ENCODE measurements at places on chromosomes 16 and 17.

- DNase-seq = no peak
Observed at GRCh38 chr17:35299135-35299534, 56.3 kb downstream of the SLFN5 start.

DNA sequence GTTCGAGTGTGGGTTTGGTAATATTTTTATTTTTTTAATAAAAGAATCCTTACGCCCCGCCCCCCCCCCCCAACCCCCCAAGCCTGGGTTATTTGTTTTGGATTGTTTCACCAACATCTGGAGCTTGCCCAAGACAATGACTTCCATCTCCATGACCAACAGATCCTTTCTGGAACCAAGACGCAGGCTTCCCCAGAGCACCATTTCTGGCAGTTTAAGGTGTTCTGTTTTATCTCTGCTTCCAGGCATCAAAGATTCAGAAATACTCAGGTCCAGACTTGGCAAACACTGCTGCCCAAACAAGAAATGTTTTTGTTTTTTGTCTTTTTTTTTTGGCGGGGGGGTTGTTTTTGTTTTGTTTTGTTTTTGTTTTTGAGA, 56.1 kb downstream of the PLXDC1 start:
- no peak for DNase-seq

DNA sequence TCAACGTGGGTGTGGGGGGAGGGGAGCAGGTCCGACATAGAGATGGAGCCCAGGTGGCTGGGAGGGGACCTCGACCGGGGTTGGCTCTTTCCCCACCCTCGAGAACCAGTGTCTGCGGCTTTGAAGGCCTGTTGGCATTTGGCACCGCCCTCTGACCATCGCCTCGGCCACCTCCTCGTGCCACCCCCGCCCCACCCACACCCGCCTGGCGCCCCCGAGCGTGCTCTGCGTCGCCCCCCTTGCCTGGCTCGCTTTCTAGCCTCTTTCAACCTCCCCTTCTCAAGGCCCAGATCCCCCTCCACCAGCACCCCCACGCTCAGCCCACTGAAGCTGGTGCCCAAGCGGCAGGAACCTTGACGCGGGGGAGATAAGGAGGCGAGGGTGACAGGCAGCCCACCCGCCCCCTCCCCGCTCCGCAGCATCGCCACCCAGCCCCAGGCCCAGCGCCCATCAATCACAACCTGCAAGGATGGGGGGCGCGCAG, 619 bp downstream of the CACNB1 start:
- peak; percentile 66 for DNase-seq

- peak; percentile 34 for DNase-seq
Observed at GRCh38 chr17:7850701-7851437, 4.0 kb upstream of the TMEM88 start.

DNA sequence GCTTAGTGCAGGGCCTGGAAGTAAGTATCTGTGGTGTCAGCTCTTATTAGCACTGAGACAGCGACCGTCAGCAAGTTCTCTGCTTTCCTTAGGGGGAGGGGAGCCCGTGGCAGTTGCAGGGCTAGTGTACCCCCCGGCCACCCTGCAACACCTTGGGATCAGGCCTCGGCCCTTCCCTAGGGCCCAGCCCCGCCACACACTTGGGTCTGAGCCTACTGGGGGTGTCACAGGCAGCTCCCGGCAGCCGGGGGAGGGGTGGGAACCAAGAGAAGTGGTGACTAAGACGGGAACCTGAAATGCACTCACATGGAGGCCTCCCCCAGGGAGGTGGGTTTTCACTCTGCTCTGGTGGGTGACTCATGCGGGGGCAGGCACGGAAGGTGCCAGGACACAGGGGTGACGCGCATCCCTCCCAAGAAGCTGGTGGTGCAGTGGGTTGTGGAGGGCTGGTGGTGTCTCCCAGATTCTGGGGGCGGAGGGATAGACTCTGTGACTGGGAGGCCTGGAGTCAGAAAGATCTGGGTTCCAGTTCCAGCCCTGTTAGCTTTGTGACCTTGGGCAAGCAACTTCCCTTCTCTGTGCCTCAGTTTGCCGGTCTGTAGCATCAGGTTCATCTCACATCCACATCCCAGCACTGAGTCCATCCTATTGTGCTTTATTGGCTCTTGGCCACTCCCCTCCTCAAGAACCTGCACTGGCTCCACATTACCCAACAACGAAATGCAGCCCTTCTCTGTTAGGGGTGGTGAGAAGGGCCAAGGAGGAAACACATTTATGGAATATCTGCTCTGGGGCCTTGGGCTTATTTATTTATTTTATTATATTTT, 44.5 kb downstream of the LAT start:
- no peak for DNase-seq
